ENCODE measurements at places on chromosomes 16 and 17.

DNA sequence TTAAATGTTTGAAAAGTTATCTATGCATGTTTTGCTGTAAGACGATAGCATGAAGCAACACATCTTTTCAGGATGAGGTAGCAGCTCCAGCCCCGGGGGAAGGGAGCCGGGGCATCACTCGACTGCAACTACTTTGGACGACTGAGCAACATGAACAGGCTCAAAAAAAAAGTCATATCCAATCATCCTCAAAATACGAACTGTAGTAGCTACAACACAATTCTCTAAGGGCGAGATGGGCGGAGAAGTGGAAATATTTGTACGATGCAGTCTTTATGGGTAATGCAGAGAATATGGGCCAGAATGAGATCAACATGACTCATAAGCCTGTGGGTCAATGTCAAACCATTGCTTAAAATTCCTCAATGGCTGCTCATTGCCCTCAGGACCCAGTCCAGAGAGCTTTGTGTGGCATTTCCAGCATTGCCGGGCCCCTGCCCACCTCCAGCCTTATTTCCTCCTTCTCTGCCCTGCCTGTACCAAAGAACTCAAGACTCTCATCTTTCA, 17.7 kb upstream of the SMURF2 start:
- no peak for DNase-seq

DNA sequence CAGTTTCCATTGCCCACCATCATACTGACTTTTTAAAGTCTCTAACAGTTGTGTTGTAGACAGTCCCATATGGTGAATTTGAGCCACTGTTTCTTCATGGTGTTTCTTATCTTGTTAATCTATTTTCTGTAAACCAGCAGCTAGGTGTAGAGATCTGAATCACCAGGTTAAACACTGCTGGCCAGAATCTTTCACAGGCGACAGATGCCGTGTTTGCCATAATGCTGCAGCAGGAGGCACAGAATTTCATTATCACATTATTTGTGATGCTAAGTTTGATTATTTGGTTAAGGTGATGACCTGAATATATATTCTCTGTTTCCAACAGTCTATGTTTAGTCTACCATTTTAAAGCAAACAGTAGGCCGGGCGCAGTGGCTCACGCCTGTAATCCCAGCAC, 11.5 kb upstream of the CNGB1 start:
- no peak for DNase-seq

DNA sequence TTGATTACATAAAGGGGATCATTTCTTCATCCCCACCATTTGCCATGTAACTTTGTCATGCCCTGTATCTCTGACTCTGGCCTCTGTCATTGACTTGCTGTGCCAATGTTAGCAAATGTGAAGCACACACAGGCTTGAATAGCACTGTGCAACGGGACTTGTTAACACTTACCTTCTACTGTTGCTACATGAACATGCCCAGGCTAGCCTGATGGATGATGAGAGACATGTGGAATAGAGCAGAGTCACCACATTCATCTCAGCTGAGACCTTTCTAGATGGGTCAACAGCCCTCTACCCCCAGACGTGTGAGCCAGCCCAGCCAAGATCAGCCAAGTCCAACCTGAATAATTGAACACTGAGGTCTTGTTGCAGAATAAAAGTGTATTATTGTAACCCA, 162.1 kb upstream of the SALL1 start:
- no peak for DNase-seq

DNA sequence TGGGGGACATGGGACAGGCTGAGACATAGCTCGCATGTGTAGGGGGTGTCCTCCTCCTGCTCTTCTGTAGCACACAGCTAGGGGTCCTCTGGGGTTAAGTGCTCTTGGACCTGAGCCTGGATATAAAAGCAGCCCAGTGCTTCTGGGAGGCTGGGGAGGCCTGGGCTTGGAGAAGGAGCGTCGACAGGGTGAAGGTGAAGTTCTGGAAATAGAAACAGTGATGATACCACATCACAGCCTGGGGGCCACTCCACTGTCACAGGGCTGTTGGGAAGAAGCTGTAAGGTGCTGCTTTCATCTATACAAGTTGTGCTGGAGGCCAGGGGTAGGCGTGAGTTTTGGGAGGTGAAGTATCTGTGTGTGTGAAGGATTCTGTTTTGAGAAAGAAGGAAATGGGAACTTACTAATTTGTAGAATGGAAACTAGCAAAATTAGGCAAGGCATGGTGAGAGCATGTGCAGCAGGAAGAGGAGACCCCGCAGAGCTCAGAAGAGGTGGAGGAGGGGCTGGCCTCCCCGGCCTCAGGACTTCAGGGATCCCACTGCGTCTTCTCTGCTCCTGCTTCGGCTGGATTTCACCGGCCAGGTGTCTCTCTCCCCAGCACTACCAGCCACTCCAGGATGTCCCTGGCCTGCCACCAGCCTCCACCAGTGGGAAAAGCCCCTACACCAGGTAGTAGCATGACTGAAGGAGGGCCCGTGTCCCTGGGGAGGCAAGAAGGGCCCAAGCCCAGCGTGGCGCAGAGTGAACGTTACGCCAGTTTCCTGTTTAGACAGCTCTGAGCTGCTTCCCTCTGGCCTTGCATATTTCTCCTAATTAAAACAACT, 19.4 kb downstream of the PLCG2 start:
- peak; percentile 71 for DNase-seq

GRCh38 chr17:82371333-82372248, at the start of gene UTS2R:
UTS2R (plus strand) TSS chr17:82371765; CDS start chr17:82374325, 2,560 bp downstream.
- DNase-seq, result no peak

GRCh38 chr17:52789829-52790228, 631.3 kb upstream of the CA10 start:
- DNase-seq, result no peak

DNA sequence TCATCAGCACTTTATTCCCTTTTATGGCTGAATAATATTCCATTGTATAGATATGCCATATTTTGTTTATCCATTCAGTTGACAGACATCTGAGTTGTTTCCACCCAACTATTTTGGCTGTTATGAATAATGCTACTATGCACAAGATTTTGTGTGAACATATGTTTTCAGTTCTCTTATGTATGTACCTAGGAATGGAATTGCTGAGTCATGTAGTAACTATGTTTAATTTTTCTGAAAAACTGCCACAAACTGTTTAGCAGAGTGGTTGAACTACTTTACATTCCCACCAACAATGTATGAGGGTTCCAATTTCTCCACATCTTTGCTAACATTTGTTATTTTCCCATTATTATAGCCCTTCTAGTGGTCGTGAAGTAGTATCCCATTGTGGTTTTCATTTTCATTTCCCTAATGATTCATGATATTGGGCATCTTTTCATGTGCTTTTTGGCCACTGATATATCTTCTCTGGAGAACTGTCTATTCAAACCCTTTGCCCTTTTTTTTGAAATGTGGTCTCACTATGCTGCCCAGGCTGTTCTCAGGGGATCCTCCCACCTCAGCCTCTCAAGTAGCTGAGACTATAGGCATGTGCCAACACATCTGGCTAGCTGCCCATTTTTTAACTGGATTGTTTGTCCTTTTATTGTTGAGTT, 26.3 kb downstream of the SMURF2 start:
- DNase-seq, result peak; percentile 28

DNA sequence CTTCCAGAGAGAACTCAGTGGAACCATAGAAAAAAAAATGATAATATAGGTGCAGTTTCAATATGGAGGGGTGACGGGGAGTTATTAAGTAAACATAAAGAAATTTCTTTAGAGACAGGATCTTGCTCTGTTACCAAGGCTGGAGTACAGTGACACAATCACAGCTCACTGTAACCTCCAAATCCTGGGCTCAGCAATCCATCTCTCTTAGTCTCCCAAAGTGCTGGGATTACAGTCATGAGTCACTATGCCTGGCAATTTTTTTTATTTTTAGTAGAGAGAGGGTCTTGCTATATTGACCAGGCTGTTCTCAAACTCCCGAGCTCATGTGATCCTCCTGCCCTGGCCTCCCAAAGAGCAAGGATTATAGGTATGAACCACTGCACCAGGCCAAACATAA, 48.8 kb downstream of the NLRC5 start:
- DNase-seq, result no peak

- DNase-seq, result no peak
Measured at GRCh38 chr16:21628772-21629171, 23.6 kb downstream of the IGSF6 start.

DNA sequence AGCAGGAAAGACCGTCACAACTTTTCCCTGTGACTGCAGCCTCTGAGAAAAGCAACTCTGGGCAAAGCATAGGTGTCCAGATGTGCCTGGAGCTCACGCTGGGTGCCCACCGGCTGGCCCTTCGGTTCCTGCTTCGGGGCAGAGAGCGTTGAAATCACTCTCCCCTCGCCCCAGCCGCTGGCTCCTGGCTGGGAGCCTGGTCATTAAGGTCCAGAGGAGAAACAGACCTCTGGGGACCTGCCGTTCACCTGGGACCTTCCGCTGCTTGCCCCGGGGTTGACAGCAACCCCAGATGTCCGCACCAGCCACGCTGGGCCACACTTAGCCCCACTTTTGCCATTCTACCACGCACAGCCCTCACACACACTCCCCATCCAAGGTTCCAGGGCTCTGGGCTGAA, 13.1 kb downstream of the MRM3 start:
- peak; percentile 15 for DNase-seq

GRCh38 chr17:46741122-46741730, 77.3 kb downstream of the WNT3 start:
- DNase-seq, result no peak

DNA sequence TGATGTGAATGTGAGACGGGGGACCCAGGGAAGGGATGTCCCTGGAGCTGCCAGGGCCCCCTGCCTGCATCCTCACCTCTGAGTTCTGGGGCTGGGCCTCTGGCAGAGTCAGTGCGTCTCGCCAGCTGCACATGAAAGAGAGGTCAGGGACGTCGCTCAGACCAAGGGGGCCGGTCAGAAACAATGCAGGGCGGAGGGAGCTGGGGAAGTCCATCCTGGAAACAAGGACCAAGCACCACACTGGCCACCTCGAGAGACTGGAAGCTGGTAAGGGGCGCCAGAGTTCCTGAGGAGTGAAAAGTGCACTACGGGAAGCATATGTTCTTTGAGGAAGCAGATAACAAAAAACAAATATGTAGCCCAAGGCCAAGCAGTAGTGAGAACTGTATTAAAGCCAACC, 2.1 kb downstream of the TAF1C start:
- DNase-seq, result no peak

DNA sequence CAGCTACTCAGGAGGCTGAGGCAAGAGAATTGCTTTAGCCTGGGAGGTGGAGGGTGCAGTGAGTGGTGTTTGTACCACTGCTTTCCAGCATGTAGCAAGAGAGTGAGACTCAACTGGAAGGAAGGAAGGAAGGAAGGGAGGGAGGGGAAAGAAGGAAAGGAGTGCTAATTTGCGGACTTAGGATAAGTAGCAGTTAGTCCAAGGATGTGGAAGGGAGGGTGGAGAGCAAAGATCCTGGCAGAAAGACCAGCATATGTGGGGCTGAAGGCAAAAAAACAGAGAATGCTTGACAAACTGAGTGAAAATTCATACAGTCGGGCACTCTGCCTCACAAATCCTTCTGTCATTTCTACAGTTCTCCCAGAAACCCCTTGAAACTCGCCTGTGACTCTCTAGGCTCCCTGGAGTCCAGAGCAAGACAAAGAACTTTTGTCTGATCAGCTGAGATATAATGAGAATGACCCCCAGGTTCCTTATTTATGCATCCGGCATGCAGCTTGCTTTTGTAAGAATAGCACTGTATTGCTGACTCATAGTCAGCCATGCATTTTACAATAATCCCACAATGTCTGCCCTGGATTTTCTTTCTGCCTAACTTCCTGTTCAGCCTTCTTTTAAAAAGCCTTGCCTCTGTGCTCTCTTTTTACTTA, 31.5 kb downstream of the CDK5RAP3 start:
- peak; percentile 75 for DNase-seq

- DNase-seq, result no peak
Measured at GRCh38 chr17:48589831-48590606, at the start of gene HOXB3. HOXB3 (minus strand) TSS chr17:48590241; CDS start chr17:48552474, 37,767 bp downstream.

GRCh38 chr17:45808845-45809244, 24.7 kb downstream of the CRHR1 start:
- DNase-seq, result no peak

- no peak for DNase-seq
Measured at GRCh38 chr17:70100983-70101382, 26.0 kb downstream of the KCNJ16 start.

DNA sequence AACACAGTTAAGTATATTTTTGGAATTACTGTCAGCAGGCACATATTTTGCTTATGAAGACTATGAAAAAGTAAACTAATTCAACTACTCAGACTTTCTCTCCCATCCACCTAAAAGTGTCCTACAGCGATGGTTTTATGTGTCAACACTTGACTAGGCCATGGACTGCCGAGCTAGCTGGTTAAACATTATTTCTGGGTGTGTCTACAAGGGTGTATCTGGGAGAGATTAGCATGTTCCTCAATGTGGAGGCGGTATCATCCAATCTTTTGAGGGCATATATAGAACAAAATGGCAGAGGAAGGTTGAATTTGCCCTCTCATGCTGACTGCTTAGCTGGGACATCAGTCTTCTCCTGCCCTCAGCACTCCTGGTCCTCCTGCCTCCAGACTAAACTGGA, 82.7 kb upstream of the CDYL2 start:
- no peak for DNase-seq

DNA sequence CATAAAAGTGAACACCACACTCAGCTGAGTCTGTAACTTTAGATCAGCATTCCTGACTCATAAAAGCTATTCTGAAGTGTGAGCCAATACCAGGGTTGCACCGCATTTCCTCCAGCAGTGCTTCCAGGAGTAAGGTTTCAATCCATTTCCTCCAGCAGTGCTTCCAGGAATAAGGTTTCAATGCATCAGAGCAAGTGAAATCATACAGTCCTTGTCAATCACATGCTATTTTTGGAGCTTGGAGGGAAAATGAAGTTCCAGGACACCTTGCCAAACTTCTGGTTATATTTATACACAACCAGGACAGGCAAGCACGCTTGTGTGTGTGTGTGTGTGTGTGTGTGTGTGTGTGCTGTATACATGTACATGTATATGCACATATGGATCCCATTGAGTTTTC, 327.6 kb downstream of the GRIN2A start:
- DNase-seq, result no peak

GRCh38 chr16:89268585-89268984, 51.1 kb downstream of the ZNF778 start:
- DNase-seq, result no peak

DNA sequence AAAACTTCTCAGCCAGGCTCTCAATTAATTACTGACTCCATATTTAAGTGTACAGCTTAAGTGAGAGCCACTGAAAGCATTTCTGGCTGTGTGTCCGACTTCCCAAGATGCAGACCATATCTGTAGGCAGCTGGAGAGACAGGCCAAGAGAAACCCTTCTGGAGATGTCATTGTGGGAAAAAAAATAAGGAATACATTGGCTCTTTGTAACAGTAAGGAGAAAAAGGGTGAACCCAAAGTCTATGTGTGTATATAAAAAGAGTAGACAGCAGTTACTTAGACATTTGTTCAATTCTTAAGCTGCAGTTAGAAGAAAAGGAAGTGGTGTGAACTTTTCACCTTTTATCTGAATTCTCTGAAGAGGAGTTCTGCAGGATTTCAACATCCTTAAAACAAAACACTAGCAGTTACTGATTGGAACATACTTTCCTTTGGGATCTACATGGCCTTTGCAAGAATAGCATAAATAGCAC, 21.7 kb downstream of the FAM117A start:
- no peak for DNase-seq
